Mammary epithelial cell (primary cell): ENCODE measurements at places on chromosomes 5 and 9.

DNA sequence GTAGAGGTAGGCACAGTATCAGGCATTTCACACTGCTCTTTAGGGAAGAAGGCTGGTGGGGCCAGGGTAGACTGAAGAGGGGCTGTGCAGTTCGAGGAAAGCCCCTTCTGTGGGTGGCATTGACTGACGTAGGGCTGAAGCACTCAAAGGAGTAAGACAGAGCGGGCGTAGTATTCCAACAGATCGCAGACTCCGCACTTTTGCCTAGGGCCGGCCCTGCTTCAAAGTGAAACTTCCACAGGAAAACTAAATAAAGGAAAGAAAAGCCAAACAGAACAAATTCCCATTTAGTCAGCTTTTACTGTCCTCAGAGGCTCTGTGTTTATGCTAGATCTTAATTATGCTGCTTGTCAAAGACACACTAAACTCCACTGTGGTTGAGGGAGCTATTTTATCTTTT, 493.0 kb upstream of the WWC1 start:
- no peak for DNase-seq

DNA sequence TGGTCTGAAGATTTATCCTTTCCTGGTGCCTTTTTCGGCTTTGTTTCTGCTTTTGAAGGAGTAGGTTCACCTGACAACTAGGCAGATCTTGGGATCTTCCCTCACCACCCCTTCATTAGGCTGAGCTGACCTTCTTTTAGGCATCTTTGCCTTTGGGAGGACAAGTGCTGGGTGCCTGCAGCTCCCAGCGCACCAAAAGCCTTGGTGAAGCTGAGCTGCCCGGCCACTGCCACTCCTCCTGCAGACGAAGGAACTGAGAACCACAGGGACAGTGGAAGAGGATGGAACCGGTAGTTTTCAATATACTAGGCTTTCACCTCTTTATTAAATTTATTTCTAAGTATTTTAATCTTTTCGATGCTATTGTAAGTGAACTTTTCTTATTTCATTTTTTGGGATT, 16.8 kb upstream of the MARCOL start:
- DNase-seq: no peak

DNA sequence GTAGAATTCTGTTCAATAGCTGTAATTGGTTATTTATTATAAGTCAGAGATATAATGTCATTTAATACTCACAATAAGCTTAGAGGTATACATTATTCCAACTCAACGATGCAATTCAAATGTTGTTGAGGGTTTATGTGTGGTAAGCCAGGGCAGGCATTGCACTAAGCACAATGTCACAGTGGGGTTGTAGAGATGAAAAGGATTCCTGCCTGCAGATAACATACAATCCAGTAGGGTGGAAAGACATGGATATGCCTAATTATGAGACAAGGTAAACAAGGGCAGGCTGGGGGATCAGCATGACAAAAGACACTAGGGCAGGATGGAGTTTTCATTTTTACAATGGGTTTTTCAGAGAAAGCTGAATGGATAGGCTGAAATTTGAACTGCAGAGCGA, 98.7 kb upstream of the PALM2AKAP2 start:
- DNase-seq: no peak

DNA sequence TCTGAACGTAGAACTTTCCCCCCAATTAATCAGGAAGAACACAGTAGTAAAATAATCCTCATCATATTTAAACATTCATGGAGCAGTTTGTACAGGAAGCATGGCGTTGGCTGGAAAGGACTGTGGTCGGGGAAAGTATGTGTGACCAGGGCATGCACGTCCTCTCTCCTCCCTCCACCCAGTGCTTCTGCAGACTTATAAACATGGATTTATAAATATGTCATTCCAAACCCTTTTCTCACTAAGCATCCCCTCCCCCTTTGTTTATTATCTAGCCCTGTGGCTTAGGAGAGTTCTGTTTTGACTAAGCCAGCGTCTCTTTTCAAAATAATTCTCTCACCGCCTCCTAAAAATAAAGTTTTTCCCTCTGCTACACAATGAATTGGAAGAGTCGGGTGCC, 70.4 kb upstream of the DAP start:
- no peak for DNase-seq

DNA sequence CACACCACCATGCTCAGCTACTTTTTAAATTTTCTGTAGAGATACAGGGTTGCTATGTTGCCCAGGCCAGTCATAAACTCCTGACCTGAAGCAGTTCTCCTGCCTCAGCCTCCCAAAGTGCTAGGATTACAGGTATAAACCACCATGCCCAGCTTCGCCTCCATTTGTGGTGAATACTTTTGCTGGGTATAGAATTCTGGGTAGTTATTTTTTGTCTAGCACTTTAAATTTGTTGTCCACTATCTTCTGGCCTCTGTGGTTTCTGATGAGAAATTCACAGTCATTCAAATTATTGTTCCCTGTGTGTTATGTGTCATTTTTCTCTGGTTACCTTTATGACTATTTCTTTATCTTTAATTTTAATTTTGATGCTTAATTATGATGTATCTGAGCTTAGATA, 57.7 kb upstream of the EXOC3 start:
- DNase-seq: no peak

DNA sequence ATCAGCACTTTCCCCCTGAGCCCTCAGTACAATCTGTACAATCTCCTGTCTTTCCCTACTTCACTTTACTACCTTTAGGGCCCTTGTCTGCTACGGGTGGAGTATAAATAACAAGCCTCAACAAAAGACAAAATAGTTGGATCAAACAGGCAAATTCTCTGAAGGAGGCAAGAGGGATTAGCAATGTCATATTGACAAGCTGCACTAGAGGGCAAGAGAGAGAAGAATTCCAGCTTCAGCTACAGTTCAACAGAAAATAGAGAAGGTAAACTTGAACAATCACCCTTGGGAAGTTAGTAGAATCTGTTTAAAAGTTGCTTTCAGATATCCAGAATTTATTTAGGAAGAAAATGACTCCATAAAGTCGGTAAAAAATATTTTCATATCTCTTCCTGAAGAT, 68.4 kb upstream of the IZUMO3 start:
- DNase-seq: peak; percentile 21

DNA sequence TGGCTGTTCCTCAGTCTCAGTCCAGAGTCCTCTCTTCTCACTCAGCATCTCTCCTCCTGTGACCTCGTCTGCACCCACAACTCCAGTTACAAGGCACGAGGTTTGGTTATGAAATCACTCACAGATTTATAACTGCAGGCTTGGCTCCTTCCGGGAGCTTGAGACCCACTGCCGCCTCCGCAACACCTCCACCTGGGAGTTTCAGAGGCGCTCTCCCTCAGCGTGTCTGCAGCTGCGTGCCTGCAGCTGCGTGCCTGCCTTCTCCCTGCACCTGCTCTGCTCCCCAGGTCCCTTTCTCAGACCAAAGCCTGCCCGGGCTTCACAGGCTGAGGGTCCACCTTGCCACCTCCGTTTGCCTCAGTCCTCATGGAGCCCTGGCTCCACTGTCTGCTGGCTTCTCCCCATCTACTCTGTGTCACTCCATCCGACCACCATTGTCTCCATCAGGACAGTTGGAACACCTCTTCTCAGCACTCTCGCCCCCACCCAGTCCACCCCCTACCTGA, 51.5 kb downstream of the HRH2 start:
- DNase-seq: no peak

GRCh38 chr9:137461663-137462395, 2.7 kb upstream of the NSMF start:
- no peak for DNase-seq

DNA sequence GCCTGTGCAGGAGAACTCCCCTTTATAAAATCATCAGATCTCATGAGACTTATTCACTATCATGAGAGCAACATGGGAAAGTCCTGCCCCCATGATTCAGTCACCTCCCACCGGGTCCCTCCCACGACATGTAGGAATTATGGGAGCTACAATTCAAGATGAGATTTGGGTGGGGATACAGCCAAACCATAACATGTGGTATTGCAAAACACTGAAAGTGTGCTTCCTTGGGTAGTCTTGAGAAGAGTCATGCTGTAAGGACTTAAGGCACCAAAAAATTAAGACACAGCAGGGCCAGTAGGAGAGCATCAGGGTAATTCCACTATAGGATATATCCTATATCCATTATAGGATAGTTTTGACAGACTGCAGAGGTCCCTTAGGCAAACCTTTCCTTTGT, 29.4 kb upstream of the GDNF start:
- peak; percentile 43 for DNase-seq

- DNase-seq: no peak
These were observed 12.3 kb upstream of the CAST start for GRCh38 chr5:96649681-96650540.

GRCh38 chr5:136676685-136677084, 311.3 kb upstream of the TRPC7 start:
- no peak for DNase-seq

DNA sequence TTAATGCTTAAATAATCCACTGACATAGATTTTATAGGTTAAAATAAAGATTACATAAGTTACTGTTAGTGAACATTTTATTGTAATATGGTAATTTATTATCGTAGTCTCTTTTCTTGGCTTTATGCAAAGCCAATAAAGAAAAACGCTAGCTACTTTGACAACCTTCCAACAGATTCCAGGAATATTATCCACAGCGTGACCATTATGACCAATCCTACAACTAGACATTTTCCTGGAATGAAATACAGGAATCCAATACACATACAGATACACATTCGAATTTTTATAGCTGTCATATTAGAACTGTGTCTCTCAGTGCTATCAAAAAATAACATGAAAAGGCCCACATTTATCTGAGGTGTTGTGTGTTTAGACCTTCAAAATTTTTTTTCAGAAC, 13.1 kb downstream of the RPS23 start:
- no peak for DNase-seq
